ENCODE measurements at places on chromosomes 7 and 10.

DNA sequence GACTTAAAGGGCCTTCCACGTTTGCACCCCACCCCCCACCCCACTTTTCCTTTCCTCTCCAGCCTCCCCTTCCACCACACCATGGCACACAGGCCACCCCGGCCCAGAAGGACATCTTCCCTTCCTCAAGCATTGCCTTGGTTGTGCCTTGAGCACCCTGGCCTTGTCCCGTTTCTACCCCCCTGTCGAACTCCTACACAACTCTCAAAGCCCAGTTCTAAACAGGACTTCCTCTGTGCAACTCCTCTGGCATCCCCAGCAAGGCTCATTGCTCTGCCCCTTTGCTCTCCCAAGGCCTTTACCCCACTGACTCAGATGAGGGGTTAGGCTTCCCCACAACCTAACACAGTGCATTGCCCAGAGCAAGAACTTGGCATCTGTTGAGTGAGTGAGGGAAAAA, 136.1 kb downstream of the HERPUD2 start:
- no peak for DNase-seq

DNA sequence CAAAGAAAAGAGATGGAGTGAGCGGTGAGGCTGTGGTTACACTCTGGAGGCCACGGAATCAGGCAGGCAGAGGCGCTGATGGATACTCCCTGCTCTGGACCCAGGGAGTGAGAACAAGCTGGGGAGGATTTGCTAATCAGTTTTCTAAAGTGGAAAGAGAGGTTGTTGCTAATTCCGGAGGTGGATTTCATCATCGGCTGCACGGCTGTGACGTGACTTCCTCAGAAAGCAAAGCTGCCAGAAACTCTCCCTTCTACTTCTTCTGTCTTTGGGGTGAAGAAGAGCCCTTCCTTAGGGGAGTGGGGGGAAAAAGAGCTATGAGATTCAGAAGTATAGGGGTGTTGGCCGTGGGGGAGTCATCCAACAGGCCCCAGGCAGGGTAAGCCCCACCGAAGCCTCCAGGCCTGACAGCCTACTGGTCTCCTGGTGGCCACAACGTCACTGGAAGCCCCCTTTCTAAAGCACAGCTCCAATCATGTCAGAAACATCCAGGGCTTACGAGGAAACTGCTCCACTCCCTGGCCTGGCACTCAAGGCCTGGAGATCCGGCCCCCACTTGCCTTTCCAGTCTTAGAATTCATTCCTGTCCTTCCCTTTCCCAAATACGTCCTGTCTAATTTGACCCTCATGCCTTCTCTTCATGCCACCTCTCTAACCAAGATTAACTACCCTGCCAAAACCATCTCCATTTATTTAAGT, 114.5 kb downstream of the HIP1 start:
- DNase-seq, result peak; percentile 50

GRCh38 chr7:30671793-30672465, 10.3 kb downstream of the CRHR2 start:
- DNase-seq, result peak; percentile 74

GRCh38 chr7:18290223-18290622, 205.3 kb upstream of the HDAC9 start:
- DNase-seq, result no peak

- no peak for DNase-seq
These were observed 23.6 kb downstream of the AKR1B1 start for GRCh38 chr7:134435161-134435920.

- DNase-seq, result no peak
These were observed 334.9 kb downstream of the ELMO1 start for GRCh38 chr7:37113661-37114355.

GRCh38 chr10:3954615-3955014, 169.6 kb upstream of the KLF6 start:
- DNase-seq, result no peak

DNA sequence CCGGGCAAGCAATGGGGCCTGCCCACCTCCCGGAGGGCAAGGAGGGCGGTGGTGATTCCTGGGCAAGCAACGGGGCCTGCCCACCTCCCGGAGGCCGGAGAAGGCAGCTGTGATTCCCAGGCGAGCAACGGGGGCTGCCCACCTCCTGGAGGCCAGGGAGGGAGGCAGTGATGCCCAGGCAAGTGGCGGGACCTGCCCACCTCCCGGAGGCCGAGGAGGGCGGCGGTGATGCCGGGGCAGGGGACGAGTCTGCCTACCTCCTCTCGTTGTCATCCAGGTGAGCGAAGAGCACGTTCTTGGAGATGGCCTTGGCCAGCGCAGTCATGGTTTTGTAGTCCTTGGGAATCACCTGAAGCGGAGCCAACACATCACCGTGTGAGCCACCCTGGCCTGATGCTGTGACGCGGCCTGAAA, 49.5 kb upstream of the DNAAF5 start:
- DNase-seq, result no peak

GRCh38 chr7:7686811-7687508, 31.4 kb downstream of the RPA3 start:
- no peak for DNase-seq

- DNase-seq, result no peak
These were observed 123.3 kb downstream of the HIPK2 start for GRCh38 chr7:139654276-139655181.

- no peak for DNase-seq
These were observed 20.4 kb upstream of the C10orf71 start for GRCh38 chr10:49278497-49278981.

DNA sequence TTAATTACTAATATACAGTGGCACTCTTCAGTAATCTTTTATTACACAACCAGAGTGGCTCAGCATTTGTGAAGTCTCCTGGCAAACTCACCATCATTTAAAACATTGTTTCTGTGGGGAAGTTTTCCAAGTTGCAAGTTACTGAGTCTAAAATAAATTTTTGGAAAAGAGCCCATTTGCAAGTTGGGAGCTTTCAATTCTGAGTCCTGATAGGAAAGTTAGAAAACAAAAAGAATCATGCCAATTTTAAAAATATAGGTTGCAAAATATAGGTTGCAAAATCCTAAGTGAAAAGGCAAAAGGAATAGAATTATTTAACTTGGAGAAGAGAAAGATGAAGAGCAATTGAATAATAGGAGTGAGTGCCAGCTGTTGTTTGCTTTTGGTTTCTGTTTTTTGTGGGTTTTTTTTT, 378.8 kb upstream of the C7orf33 start:
- DNase-seq, result peak; percentile 65

DNA sequence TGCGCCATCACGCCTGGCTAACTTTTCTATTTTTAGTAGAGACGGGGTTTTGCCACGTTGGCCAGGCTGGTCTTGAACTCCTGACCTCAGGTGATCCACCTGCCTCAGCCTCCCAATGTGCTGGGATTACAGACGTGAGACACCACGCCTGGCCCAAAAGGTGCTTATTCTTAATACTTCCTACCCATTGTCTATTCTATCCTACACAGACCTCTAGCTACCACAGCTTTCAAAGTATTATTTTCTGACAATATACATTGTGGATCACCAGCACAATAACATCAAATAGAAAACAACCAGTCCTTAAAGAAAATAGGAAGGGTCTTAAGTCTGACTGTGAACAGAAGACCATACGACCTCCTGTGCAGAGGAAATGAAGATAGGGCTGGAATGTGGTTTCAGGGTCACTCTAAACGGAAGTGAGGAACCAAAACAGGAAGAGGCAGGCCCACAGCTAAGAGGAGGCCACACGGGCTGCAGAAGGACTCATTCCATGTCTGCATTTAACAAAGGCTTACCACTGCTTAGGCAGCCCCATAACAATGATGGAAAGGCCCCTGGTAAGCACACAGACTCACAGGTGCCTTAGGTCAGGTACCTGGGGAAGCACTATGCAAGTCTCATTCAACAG, 115.2 kb downstream of the ZFAND4 start:
- DNase-seq, result peak; percentile 11

- no peak for DNase-seq
These were observed 212.3 kb upstream of the SLC26A5 start for GRCh38 chr7:103658055-103659005.

GRCh38 chr7:114048386-114049235, 129.8 kb upstream of the PPP1R3A start:
- DNase-seq, result no peak

GRCh38 chr10:104299031-104299904, 30.3 kb downstream of the GSTO2 start:
- peak; percentile 59 for DNase-seq

- DNase-seq, result no peak
These were observed 184.6 kb downstream of the FANK1 start for GRCh38 chr10:126080879-126081411.

- DNase-seq, result no peak
These were observed 103.1 kb downstream of the ANK3 start for GRCh38 chr10:60286559-60286958.

DNA sequence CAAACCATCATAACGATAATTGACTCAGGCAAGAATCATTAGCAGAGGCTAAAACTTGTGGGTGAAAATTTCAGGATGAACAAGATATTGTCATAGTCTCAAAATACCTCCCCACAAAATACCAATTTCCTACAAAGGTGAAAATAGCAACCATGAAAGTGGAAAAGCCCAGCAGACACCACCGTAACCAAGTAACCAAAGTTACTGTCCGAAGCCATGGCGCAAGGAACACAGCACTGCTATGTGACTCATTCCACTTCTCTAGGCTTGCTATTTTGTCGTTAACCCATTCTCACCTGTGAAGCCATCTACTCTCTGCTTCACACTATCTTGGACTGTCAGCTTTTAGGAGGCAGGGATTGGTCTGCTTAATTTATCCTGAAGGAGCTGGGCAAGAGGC, 113.8 kb upstream of the CACUL1 start:
- DNase-seq, result no peak

Measured in muscle of back (tissue), 13 donors.